ENCODE measurements at places on chromosomes 5 and 9. TPM values are rescaled to one million over a fixed set of nuclear protein-coding genes. Genes with fewer than 3 reads are reported as not detected.

GRCh38 chr9:30670805-30671562 lies 1713.5 kb upstream of the ACO1 start:
- no peaks in the 10 kb centered on the region for H3K27me3 ChIP-seq
- H3K27ac ChIP-seq, result no peak overlapping the region

GRCh38 chr9:4501147-4501507 lies 10.9 kb downstream of the SLC1A1 start:
- H3K36me3 ChIP-seq, result no peaks in the 10 kb centered on the region
- no peaks in the 10 kb centered on the region for H3K27me3 ChIP-seq
- no peak overlapping the region for H3K4me3 ChIP-seq
- no peaks in the 10 kb centered on the region for H3K4me1 ChIP-seq
- no peak for DNase-seq

GRCh38 chr9:88291856-88292255 lies 96.4 kb upstream of the SPIN1 start:
- H3K4me3 ChIP-seq, result no peak overlapping the region
- H3K4me1 ChIP-seq, result no peaks in the 10 kb centered on the region
- H3K27ac ChIP-seq, result no peak overlapping the region

EMB gene
- total RNA-seq, result 38.1 TPM

DNA sequence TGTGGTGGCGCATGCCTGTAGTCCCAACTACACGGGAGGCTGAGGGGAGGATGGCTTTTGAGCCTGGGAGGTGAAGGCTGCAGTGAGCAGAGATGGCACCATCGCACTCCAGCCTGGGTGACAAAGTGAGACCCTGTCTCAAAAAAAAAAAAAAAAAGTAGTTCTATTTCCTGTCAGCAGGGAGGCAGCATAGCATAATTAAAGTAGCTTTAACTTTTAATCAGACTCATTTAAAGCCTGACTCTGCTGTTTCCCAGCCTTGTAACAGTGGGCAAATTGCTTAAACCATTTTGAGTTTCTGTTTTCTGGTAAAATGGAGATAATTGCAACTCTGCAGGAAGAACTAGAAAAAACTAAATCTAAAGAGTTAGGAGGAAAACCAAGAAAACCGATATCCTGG lies 31.2 kb downstream of the CNOT6 start:
- peaks cover 31% of the 10 kb centered on the region for H3K36me3 ChIP-seq
- peaks cover 2% of the 10 kb centered on the region for H3K4me1 ChIP-seq
- no peak for DNase-seq
- H3K4me3 ChIP-seq, result no peak overlapping the region
- no peaks in the 10 kb centered on the region for H3K27me3 ChIP-seq

PTGS1 gene
- total RNA-seq, result 1.0 TPM

GRCh38 chr9:134800791-134801339 lies 79.7 kb upstream of the FCN2 start:
- H3K4me3 ChIP-seq, result no peak overlapping the region
- H3K4me1 ChIP-seq, result no peaks in the 10 kb centered on the region
- no peaks in the 10 kb centered on the region for H3K27me3 ChIP-seq
- no peak overlapping the region for H3K27ac ChIP-seq

SLC45A2 gene
- total RNA-seq, result not detected

ZNF483 gene
- 46.8 TPM for total RNA-seq

DNA sequence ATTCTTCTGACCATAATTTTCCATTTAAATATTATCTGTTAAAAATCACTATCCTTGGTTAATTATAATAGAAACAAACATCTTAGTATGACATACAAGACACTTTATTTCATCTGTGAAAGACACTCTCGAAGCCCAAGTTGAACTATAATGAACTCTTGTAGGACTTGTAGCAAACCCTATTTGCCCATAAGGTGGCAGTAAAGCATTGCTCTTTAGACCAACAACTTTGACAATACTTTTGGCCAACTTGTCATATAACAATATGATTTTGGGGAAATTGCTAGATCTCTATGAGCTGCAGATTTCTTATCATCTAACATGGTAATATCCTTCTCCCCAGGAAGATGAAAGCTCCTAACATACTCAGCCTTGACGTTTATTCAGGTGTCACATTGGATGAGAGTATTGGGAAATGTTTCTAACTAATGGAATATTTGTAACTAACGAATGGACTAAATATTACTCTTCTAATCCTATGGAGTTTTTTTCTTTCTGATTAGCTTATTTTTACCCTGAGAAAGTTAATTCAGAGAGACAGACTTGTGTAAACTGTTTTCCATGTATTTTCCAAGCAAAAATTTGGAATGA lies 11.0 kb downstream of the SPINK14 start:
- H3K27ac ChIP-seq, result no peak overlapping the region
- H3K4me3 ChIP-seq, result no peak overlapping the region
- H3K27me3 ChIP-seq, result no peaks in the 10 kb centered on the region
- H3K4me1 ChIP-seq, result no peaks in the 10 kb centered on the region

DNA sequence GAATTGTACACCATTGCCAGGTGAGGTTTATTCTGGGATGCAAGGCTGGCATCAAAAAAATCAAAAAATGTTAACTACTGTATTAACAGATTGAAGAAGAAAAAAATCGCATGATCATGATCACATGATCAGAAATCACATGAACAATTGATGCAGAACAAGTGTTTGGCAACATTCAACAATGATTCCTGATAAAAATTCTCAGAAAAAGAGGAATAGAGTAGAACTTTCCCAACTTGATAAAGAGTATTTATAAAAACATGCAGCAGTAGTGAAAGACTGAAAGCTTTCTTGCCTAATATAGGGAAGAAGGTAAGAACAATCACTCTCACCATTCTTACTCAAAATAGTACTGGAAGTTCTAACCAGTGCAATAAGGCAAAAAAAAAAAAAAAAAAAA lies 16.4 kb downstream of the SLCO4C1 start:
- no peaks in the 10 kb centered on the region for H3K4me1 ChIP-seq
- no peaks in the 10 kb centered on the region for H3K36me3 ChIP-seq
- no peaks in the 10 kb centered on the region for H3K27me3 ChIP-seq
- no peak overlapping the region for H3K27ac ChIP-seq
- no peak for DNase-seq

SLC31A1 gene
- 34.4 TPM for total RNA-seq

DNA sequence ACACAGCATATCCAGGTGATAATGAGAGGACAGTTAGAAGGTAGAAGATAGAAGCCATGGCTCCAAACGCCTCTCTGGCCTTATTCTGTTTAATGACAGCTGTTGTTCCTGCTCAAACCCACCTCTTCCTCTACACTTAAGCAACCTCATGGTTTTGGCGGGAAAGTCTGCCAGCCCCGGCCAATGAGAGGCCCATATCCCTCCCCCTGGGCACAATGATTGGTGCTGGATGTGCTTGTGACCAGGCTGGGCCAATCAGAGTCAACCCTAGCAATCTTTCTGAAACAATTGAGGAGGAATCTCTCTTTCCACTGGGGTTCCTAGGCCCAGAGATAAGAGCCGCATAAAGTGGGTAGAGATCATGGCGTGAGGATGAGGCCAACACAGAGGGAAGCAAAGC lies 4.8 kb upstream of the GFI1B start:
- no peak overlapping the region for H3K4me3 ChIP-seq
- H3K27me3 ChIP-seq, result peaks cover 3% of the 10 kb centered on the region

DNA sequence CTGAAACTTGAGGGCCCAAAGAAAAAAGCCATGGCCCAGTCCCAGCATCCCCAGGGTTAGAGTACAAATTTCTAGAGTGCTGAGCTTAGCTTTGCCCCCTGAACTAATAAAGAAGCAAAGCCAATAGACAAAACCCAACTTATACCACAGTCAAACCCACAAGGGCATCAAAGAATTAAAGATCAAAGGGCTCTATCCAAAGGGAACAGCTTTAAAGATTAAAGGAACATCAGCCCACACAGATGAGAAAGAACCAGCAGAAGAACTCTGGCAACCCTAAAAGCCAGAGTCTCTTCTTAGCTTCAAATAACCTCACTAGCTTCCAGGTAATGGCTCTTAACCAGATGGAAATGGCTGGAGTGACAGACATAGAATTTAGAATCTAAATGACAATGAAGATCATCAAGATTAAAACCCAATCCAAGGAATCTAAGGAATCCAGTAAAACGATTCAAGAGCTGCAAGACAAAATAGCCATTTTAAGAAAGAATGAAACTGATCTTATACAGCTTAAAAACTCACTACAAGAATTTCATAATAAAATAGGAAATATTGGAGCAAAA lies 93.9 kb downstream of the YIPF5 start:
- H3K36me3 ChIP-seq, result peaks cover 7% of the 10 kb centered on the region
- no peak overlapping the region for H3K4me3 ChIP-seq
- H3K27me3 ChIP-seq, result no peaks in the 10 kb centered on the region
- peaks cover 5% of the 10 kb centered on the region for H3K4me1 ChIP-seq

SLC36A3 gene
- not detected for total RNA-seq

DNA sequence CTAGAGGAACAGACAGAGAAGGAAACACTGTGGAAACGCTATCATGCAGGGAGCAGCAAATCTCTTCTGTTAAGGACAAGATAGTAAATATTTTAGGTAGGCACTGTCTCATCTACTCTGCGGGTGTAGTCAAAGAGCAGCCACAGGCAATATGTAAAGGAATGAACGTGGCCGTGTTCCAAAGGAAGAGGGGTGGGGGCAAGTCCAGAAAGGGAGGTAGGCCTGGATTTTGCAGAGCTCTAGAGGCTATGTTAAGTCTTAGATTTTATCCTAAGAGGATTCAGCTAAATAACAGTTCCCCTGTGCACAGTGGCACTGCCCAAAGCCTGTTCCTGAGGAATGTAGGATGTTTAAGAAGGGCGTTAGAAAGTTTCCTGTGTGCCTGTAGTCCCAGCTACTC lies 161.6 kb downstream of the ACTL7B start:
- H3K36me3 ChIP-seq, result 0 out of 2 replicates have a peak, but pooled peaks cover 5% of the 10 kb centered on the region
- H3K4me1 ChIP-seq, result no peaks in the 10 kb centered on the region
- no peaks in the 10 kb centered on the region for H3K27me3 ChIP-seq
- no peak overlapping the region for H3K27ac ChIP-seq
- no peak for DNase-seq

- H3K36me3 ChIP-seq, result no peaks in the 10 kb centered on the region
- H3K27ac ChIP-seq, result no peak overlapping the region
- H3K27me3 ChIP-seq, result no peaks in the 10 kb centered on the region
- no peak for DNase-seq
- H3K4me1 ChIP-seq, result no peaks in the 10 kb centered on the region
These were observed 228.4 kb downstream of the ATPSCKMT start for GRCh38 chr5:10021248-10021647.

- H3K27me3 ChIP-seq, result no peaks in the 10 kb centered on the region
- H3K4me1 ChIP-seq, result peaks cover 24% of the 10 kb centered on the region
- no peak overlapping the region for H3K27ac ChIP-seq
- peaks cover 20% of the 10 kb centered on the region for H3K36me3 ChIP-seq
- no peak overlapping the region for H3K4me3 ChIP-seq
- DNase-seq, result no peak
These were observed 21.2 kb downstream of the DAPK1 start for GRCh38 chr9:87518702-87519335.

HOMER1 gene
- 36.0 TPM for total RNA-seq

GRCh38 chr5:1753490-1753889 lies 46.1 kb downstream of the MRPL36 start:
- H3K4me1 ChIP-seq, result no peaks in the 10 kb centered on the region
- no peak overlapping the region for H3K4me3 ChIP-seq
- peak; percentile 10 for DNase-seq
- H3K36me3 ChIP-seq, result peaks cover 8% of the 10 kb centered on the region
